Foreskin keratinocyte (primary cell): ENCODE measurements at places on chromosomes 12 and 14.
A peak's percentile ranks its signal among the peaks of the same experiment; 100 is the strongest.

- DNase-seq = no peak
These were observed 40.6 kb downstream of the ATF7 start for GRCh38 chr12:53585448-53586125.

DNA sequence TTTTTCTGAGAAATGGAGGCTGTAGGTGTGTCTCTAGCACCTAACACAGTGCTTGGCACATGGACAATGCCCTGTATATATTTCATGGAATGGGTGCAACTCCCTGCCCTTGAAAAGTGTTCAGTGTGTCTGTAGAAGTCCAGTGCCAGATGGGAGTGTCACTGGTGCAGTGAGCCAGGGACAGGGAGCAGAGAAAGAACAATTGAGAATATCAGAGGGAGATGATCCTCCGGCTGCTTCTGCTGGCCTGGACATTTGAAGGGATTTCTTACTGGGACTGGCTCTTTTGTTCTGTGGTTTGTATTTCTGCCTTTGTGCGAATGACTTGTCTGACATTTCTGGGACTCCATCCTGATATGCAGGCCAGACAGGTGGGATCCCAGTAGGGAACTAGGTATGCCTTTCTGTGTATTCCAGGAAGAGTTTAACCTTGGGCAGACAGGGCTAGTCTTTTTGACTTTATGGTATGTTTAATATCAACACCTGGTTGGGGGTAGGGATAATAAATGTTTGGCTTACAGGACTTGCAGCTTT is 328.0 kb downstream of the NRXN3 start:
- no peak for DNase-seq

DNA sequence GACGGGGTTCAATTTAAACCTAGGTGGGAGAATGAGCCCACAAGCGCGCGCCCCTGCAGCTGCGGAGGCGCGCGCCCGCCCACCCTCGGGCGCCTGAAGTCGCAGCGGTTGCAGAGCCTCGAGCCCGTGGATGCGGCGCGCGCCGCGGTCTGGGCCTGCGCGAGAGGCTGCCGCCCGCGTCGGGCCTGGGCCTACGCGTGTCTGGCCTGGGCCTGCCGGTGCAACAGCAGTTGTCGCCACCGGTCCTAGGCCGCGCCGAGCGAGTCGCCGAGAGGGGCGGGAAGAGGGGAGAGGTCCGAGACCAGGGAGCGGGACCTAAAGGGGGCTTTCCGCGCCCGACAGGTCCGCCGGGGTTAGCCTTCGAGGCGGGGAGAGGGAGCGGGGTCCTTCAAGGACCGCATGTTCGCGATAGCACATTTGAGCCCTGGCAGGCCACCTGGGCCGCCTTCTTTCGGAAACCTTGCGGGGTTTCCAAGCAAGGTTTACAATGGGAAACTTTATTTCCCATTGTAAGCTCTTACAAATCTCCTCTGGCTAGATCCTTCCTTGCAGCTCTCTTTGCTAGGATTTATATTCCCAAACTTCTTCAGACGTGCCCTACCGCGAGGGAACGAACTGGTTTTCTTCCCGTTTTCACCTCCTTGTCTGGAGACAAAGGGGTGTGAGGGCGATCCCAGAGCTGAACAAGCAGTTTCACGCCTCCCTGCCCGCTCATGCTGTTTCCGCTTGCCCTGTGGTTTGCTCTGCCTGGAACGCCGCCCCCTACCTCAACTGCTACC is 6.8 kb downstream of the SIX6 start:
- DNase-seq = no peak

DNA sequence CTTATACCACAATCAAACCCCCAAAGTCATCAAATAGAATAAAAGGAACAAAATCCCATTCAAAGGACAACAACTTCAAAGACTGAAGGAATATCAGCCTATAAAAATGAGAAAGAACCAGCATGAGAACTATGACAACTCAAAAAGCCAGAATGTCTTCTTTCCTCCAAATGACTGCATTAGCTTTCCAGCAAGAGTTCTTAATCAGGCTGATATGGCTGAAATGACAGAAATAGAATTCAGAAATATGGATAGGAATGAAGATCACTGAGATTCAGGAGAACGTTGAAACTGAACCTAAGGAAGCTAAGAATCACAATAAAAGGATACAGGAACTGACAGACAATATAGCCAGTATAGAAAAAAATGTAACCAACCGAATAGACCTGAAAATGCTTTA is 109.5 kb downstream of the SINHCAF start:
- no peak for DNase-seq

GRCh38 chr12:105538880-105539279 is 208.4 kb downstream of the C12orf75 start:
- DNase-seq = no peak

GRCh38 chr12:62533087-62533754 is 66.6 kb downstream of the MON2 start:
- no peak for DNase-seq

DNA sequence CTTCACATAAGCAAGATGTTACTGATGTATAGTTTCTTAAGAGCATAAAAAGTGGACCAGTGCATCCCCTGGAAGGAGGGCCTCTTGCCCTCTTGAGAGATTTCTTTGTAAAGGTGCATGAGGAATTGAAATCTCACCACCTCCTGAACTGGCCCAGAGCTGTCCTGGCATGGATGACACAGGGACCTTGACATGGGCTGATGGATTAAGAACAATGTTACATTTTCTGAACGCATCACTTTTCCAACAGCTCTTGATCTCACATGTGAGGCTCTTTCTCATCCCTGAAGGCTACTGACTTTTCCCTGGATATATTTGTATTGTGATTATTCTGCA is 360.4 kb downstream of the RGS6 start:
- no peak for DNase-seq

DNA sequence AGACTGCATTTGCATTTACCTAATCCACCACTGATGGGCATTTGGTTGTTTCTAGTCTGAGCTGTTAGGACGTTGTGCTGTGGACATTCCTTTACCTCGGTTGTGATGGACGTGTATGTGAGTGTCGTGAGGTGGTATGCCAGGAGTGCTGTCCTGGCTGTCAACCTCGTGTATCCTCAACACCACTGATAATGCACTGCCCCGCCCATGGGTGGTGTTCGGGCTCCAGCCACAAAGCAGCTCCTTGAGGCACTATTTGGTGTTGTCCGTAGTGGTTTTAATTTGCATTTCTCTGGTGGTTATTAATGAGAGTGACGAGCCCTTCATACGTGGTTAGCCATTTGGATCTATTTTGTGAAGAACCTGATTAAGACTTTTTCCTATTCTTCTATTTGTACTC is 87.6 kb downstream of the PPP2R5C start:
- no peak for DNase-seq

DNA sequence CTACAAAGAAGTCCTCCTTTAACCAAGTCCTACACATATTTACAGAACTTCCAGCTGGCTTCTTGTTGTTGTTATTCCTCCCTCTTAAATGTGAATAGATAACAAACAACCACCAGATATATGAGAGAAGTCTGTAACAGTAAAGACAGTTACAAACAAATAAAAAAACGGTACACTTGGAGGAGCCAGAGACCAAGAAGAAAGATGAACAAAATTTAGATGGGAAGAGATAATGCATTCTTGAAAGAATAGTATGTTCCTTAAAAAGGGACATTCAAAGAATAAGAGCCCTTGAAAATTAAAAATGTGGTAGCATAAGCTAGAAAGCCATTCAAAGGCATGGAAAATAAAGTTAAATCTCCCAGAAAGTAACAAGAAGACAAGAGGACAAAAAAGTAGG is 25.9 kb downstream of the SLCO1A2 start:
- no peak for DNase-seq

- no peak for DNase-seq
These were observed 7.9 kb upstream of the C1RL start for GRCh38 chr12:7116916-7117315.

- DNase-seq = peak; percentile 38
These were observed 62.1 kb upstream of the KIF21A start for GRCh38 chr12:39505023-39505422.
